NCI-H510A treated with DMSO at 0.1 percent for 48 hours (cell line): ENCODE measurements at places on chromosomes 2 and 18.
A peak's percentile ranks its signal among the peaks of the same experiment; 100 is the strongest.

GRCh38 chr2:26169226-26169625 is 3.7 kb upstream of the GAREM2 start:
- DNase-seq = no peak

DNA sequence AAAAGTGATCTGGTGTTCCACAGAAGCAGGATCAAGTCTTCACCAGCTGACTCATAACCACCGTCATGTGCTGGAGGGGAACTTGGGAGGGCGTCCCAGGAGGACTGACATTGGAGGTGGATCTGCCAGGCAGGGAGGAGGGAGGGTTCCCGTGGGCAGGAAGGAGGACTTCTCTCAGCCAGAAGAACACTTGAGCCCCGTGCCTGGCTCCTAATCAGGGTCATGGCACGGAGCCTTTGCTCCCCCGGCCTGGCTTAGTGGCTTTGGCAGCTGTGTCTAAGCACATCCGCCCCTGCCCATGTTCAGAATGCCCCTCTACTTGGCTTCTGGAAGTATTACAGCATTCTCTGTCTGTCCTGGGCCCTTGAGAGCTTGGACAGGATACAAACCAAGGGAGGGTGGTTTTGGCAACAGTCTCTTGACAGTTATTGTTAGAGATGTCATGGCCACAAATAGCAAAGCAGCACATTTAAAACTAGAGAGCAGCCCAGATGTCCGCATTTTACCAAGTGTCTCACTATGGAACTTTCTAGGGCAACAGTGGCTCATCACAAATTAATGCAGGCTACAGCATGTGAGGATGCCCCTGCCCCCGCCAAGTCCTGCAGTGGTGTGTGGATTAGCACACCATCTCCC is 11.5 kb downstream of the PPP1R7 start:
- no peak for DNase-seq

GRCh38 chr2:43110442-43110871 is 115.9 kb downstream of the ZFP36L2 start:
- no peak for DNase-seq

- DNase-seq = peak; percentile 79
Measured at GRCh38 chr2:143259368-143259958, 130.2 kb downstream of the ARHGAP15 start.

GRCh38 chr2:10522170-10522448 is 74.0 kb upstream of the ODC1 start:
- DNase-seq = no peak

DNA sequence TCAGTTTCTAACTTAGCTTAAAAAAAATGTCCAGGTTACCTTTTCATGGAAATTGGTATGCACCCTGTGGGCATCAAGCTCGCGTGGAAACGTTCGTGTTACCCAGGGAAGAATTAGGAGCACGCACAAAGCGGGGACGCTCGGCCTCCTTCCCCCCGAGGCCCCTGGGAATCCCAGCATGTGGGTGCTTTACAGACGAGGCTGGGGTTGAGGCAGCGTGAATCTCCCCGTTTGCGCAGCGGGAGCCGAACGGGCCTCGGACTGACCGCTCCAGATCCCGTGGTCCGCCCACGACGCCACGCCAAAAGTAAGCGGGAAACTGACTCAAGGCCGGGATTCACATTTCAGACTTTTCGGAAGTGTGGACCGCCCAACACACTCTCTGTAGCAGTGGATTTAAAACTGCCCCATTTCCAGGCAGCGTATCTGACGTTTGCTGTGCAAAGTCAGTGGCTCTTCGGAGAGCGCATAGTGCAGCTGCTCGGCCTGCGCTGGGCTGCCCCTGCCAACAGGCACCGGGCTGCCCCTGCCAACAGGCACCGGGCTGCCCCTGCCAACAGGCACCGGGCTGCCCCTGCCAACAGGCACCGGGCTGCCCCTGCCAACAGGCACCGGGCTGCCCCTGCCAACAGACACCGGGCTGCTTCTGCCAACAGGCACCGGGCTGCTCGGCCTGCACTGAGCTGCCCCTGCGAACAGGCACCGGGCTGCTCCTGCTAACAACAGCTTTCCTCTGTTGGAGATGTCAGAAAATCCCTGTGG is 49.7 kb downstream of the SH3YL1 start:
- no peak for DNase-seq

DNA sequence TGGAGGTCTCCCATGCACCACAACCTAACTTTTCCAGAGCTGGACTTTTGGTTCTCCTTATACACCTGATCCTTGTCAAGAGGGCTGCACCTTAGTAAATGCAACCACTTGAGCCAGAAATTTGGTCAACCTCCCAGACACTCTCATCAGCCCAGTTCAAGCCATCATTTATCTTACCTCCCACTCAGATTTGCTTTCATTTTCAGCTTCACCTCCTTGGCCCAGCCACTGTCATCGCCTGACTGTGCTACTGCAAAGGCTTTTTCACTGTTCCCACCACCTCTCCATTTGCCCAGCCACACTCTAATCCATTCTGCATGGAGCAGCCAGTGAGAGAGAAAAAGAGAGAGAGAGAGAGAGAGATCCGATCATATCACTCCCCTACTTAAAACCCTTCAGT is 112.4 kb upstream of the DDX18 start:
- DNase-seq = no peak

- peak; percentile 20 for DNase-seq
Measured at GRCh38 chr2:132617989-132618388, 52.0 kb downstream of the LYPD1 start.

DNA sequence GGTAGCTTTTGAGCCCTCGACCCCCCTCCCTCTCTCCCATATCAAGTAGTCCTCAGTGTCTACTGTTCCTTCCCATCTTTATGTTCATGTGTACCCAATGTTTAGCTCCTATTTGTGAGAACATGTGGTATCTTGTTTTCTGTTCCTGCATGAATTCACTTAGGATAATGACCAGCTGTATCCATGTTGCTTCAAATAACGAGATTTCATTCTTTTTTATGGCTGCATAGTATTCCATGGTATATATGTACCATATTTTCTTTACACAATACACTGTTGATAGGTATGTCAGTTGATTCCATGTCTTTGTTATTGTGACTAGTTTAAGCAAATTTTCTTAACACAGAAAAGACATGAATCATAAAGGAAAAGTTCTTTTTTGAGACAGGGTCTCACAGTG is 16.5 kb upstream of the NDUFV2 start:
- DNase-seq = no peak

- no peak for DNase-seq
Measured at GRCh38 chr18:25725501-25725900, 364.9 kb downstream of the SS18 start.

GRCh38 chr2:186554850-186555671 is 34.8 kb upstream of the ITGAV start:
- DNase-seq = no peak

GRCh38 chr18:62420151-62420512 is 95.0 kb downstream of the TNFRSF11A start:
- DNase-seq = no peak

DNA sequence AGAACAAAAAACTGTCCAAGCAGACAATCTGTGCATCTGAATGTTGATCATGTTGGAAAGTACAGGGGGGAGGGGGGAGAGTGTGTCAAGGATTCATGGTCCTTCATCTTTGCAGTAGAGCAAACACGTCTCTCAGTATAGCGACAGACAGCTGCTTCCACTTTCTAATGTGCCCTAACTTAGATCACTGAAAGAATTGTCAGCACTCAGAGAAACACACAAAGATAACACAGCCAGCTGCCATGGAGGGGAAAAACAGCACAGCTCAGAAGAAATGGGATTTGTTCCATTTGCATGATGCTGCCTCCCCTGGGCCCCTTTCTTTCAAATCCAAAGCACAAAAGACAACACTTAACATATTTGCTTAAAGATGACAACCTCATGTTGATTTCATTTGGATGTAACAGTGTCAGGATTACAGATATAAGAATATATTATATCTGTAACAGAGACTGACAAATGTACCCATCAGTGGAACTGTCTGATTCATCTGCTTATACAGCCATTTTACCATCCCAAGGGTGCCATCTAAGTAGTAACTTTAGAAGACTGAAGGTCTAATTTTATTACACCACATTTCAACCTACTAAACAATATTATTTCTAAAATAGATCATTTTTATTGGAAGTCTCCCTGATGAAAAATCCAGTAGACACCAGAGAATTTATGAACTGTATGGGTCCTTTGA is 17.7 kb downstream of the FIGN start:
- peak; percentile 36 for DNase-seq

GRCh38 chr2:169653636-169654035 is 40.6 kb downstream of the CFAP210 start:
- no peak for DNase-seq

- DNase-seq = no peak
Measured at GRCh38 chr2:63735931-63736330, 105.8 kb upstream of the UGP2 start.

DNA sequence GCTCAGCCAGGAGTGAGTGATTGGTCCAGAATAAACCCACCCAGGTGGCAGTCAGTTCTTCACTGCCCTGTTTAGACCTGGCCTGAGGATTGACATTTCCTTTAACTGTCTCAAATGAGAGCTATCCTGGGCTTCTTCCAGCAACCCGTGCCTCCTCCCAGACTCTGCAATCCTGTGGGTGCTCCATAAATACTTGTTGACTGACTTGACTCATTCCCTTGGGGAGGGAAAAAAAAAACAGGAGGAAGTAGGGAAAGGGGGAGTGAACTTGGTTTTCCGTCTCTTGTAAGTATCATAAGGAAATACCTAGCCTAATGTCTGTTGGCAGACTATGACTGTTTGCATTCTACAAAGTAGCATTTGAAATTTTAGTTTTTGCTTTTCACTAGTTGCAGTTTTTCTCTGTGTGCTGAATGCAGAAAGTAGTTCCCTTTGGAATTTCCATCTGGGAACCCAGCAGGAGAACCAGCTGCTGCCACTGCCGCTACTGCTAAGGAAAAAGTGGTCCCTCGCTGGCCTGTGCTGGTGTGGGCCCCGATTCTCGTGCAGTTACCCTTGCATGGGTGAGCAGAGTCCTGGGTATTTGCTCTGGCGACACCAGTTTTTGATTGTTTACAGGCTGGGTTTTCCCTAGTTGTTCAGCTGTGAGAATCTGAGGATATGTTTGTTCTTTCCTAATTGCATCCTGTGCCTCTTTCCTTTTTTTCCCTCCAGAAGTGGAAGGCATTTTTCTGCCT is 78.8 kb downstream of the TGOLN2 start:
- no peak for DNase-seq

DNA sequence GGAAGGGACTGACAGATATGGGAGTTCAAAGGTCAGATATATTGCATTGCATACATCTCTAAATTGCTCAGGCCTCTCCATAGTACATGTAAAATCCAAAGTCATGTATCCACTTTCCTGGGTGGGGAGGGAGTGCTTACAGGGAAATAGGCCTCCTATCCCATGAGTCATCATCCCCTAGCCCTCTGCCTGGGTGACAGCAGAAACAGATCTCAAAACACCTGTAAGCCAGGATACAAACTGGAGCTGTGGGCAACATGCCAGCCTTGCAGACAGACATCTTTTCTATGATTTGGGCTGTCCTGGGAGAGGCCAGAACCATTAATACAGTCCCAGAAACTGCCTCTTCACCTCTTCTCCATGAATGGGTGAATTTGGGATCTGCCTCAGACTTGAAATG is 4.8 kb downstream of the ALK start:
- DNase-seq = no peak

DNA sequence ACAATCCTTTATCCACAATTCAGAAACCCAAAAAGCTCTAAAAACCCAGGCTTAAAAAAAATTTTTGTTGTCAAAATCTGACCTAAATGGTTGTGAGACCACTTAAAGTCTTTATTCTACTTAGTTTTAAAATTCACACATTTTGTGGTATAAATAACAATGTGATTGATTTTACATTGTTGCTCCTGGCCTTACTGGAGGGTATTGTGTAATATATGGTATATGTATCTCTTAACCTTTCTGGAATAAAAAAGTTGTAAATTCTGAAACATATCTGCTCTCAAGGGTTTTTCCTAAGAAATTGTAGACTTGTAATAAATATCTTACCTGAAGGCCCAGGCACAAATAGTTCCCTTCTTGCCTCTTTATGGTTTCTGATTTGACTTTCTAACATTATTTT is 73.3 kb upstream of the PNPT1 start:
- no peak for DNase-seq

GRCh38 chr2:64455545-64455944 is 1.6 kb downstream of the LGALSL start:
- no peak for DNase-seq

DNA sequence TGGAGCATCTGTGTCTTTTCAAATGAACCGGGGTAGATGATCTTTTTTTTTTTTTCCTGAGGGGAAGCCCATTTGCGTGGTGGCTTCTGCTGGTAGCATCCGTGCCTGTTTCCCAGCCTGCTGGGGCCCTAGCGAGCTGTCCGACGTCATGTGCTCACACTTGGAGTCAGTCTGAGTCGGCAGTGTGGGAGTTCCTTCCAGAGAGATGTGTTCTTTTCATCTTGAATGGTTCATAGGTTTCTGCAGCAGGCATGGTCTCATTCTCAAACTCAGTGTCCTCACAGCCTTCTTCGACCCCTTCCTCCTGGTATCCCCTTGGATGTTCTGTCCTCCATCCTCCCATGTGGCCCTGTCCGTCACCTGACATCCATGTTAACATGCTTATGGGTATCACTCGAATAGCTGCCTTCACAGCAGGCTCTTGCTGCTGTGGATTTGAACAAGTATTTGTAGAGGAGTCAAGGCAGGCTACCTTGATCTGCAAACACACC is 51.0 kb downstream of the LDLRAD4 start:
- DNase-seq = no peak

DNA sequence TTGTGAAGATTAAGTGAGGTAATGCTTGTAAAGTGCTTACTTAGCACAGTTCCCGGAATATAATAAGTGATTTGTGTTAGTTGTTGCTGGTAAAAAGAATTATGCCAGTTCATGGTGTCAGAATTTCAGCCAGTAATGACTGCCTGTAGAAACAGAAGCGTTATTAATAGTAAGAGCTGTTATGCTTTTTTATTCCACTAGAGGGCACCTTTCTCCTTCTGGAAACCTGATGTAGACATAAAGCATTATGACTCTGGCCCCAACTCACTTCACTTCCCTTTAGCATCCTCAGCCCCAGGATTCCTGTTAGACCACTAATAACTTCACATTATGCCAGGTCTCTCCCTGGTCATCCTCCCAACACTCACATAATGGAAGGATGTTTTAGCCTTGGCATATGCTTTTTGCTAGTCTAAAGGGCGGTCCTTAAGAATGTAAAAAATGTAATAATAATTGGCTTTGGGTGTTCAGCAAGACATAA is 34.9 kb downstream of the C18orf54 start:
- peak; percentile 88 for DNase-seq

GRCh38 chr2:2269426-2269825 is 61.6 kb downstream of the MYT1L start:
- DNase-seq = no peak

- DNase-seq = no peak
Measured at GRCh38 chr2:166115589-166115988, 12.2 kb downstream of the SCN1A start.

DNA sequence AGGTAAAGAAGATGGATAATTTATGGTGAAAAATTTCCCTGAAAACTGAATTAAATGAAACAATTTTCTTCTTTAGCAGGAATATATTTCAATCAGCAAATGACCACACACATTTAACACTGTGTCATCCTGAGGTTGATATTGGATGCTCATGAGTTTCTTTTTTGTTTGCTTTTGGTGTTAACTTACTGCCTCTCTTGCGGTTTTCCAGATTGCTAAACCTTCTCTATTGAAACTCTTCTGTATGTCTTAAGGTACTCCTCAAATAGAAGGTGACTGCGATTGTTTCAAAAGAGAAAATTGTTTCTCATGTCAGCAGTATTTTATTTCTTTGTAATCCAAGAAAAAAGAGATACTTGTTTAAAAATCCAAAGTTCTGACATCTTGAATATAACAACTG is 99.1 kb downstream of the LRRTM1 start:
- no peak for DNase-seq

GRCh38 chr2:18824325-18824790 is 235.0 kb upstream of the NT5C1B start:
- peak; percentile 15 for DNase-seq
